ENCODE measurements at places on chromosomes 7 and 10. TPM values are rescaled to one million over a fixed set of nuclear protein-coding genes. Genes with fewer than 3 reads are reported as not detected.

HPSE2 gene
- total RNA-seq: not detected

ZMIZ1 gene
- 7.1 TPM for total RNA-seq

ELN gene
- total RNA-seq: 0.30 TPM

AASS gene
- 62.9 TPM for total RNA-seq

TAS2R3 gene
- 0.76 TPM for total RNA-seq

EBLN1 gene
- not detected for total RNA-seq

SEMA3D gene
- 0.46 TPM for total RNA-seq

IFIT1B gene
- not detected for total RNA-seq

TIAL1 gene
- total RNA-seq: 26.3 TPM

CXCL12 gene
- 0.46 TPM for total RNA-seq

ADAM8 gene
- total RNA-seq: 1.1 TPM

HDAC9 gene
- 0.65 TPM for total RNA-seq

SH2D4B gene
- total RNA-seq: 0.30 TPM

ANKRD30A gene
- not detected for total RNA-seq

Measured in epithelial cell of umbilical artery (primary cell).